ENCODE measurements at places on chromosomes 4 and X.

DNA sequence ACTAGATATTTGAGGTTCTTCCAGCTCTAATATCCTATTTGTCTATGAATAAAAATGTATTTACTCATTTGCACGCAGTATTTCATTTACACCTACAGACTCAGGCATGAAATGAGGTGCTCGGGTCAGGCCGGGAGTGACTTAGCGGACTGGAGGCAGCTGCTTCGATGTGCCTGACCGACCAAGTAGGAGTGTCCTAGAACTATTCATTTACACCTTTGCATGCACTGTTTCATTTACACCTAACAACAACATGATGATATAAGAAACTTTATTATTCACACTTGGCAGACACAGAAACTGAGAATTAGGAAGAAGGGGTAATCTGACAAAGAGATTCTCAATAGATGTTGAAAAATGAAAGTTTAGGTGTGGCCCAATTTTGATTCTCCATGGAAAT is 28.7 kb upstream of the FAT1 start:
- no peak for DNase-seq

DNA sequence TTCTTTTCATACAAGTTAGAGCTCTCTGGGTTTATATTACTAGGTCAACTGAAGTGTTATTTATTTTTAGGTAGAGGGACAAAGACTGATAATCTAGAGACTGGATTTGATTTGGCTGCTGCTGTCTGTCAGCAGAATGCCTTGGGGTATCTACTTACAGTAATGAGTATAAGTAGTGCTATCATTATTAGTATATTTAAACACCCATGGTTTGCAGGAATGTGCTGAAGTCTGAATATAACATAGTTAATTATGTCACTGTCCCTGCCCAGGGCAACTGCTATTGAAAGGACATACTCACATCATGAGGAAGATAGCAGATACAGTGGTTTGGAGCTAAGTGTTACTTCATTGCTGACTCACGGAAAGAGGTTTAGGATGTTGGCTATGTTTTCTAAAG is 76.2 kb downstream of the PRRG1 start:
- DNase-seq = no peak

- DNase-seq = no peak
Observed at GRCh38 chr4:184279496-184280061, 61.9 kb upstream of the ENPP6 start.

DNA sequence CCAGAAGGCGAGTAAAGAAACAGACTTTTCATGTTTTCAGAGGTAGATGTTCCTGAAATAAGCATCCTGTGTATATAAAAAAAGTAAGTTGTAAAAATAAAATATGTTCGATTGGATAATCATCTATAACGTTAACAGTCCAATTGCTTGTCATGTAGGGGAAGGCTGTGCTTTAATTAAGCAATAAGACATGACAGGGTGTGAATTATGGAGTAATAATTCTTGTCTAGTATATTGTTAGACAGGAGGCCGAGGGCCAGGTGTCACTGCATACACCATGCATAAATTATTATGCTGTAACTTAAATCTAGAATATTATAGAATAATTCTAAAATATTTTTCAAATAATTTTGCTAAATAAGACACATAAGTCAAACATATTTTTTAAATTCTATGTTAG is 494.6 kb upstream of the TENM3 start:
- no peak for DNase-seq

DNA sequence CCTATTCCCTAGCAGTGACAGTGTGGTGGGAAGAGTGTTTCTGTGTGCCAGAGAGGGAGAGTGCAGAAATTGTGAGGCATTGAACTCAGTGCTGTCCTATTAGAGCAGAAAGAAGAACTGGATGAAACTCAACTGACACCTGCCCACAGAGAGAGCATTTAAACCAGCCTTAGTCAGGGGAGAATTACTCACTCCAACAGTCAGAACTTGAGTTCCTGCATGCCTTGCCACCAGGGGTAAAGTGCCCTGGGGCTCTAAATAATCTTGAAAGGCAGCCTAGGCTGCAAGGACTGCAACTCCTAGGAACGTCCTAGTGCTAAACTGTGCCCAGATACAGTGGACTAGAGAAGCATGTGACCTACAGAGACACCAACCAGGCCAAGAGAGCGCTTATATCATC is 12.8 kb downstream of the CYSLTR1 start:
- DNase-seq = no peak

DNA sequence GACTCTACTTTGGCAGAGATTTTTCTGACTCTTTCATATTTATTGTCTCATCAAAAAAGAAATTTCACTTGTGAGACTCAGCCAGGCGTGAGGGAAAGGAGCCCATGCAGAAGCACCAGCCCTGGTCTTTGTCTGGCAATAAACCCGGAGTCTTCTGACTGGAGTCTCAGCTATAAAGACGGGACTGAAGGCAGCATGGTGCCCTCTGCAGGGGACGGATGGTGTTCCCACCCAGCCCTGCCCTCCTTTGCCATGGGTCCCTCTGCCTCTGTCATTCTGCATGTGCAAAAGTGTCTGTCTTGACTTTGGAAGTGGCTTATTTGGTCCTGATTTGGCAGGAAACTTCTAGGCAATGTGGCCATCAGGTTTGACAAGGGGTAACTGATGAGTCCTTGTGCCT is 14.2 kb downstream of the ZNF185 start:
- no peak for DNase-seq

- DNase-seq = no peak
Observed at GRCh38 chr4:129254126-129254525, 158.2 kb downstream of the C4orf33 start.

- DNase-seq = no peak
Observed at GRCh38 chr4:70844180-70844579, 4.5 kb upstream of the GRSF1 start.
